ENCODE measurements at places on chromosomes 6 and 20.

GRCh38 chr6:10769419-10769818 is 21.8 kb downstream of the TMEM14B start:
- no peaks in the 10 kb centered on the region for H3K4me1 ChIP-seq
- no peak for DNase-seq
- no peaks in the 10 kb centered on the region for H3K27me3 ChIP-seq
- H3K4me3 ChIP-seq, result no peak overlapping the region

DNA sequence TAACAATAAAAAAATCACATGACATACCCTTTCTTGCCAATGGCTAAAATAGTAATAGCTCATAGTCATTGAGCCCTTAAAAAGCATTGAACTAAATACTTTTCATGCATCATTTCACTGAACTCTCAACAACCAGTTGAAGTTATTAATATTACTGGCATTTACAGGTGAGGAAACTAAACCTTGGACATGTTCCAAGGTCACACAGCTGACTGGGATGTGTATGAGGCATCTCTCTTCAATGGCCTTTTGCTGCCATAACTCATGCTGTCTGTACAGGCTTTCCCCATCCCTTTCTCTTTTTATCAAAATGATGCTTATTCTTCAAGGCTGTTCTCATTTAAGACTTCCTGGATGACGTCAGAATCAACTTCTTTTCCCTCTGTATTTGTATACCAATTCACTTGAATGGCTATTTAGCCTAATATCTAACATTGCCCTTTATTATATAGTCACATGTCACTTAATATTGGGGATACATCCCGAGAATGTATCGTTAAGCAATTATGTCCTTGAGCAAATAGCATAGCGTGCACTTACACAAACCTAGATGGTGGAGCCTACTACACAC is 476.4 kb downstream of the KIF16B start:
- H3K36me3 ChIP-seq, result no peaks in the 10 kb centered on the region
- no peaks in the 10 kb centered on the region for H3K27me3 ChIP-seq
- H3K4me3 ChIP-seq, result no peak overlapping the region
- no peak overlapping the region for H3K27ac ChIP-seq
- H3K4me1 ChIP-seq, result no peaks in the 10 kb centered on the region

- no peaks in the 10 kb centered on the region for H3K36me3 ChIP-seq
- no peak overlapping the region for H3K4me3 ChIP-seq
- no peaks in the 10 kb centered on the region for H3K27me3 ChIP-seq
- DNase-seq, result no peak
- peaks cover 6% of the 10 kb centered on the region for H3K4me1 ChIP-seq
Observed at GRCh38 chr6:130962966-130963365, 100.1 kb downstream of the EPB41L2 start.

DNA sequence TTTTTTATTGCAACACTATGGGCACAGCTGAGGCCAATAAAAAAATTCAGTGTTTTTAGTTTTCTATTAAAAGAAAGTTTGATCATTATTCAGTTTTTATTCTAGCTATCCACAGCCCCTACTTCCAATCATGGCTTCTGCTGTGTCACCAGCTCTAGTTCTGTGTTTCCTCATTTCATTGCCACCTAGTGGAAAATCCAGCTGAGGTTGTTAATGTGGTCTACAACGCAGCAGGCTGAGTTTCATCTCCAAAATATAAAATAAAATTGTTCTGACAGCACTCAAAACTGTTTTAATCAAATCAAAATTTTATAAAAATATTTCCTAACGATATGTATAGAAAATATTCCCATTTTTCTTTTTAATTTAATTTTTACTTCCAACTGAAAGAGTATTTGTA is 13.6 kb downstream of the COL9A1 start:
- no peaks in the 10 kb centered on the region for H3K4me1 ChIP-seq
- no peaks in the 10 kb centered on the region for H3K36me3 ChIP-seq
- no peaks in the 10 kb centered on the region for H3K27me3 ChIP-seq
- no peak overlapping the region for H3K4me3 ChIP-seq
- no peak for DNase-seq

GRCh38 chr6:43926634-43927531 is 156.9 kb downstream of the VEGFA start:
- H3K4me1 ChIP-seq, result peaks cover 10% of the 10 kb centered on the region
- peak; percentile 62 for DNase-seq
- no peaks in the 10 kb centered on the region for H3K36me3 ChIP-seq
- H3K4me3 ChIP-seq, result no peak overlapping the region

DNA sequence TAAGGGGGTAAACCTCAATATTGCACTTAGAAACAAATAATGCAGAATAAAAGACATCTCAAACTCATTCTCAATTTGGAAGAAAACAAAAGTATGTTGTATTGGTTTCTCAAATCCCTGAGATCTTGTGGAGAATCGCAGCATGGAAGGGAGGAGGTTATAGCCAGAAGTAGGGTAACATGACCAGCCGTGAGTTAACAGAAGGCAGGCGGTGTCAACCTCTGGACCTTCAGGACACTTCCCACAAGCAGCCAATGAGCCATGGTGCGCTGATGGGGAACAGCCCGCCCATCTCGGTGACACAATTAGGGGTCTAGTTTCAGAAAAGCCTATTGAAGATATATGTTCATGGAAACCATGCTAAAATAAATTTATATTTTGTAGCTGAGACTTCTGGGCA is 98.4 kb downstream of the ALDH8A1 start:
- H3K27ac ChIP-seq, result no peak overlapping the region
- no peaks in the 10 kb centered on the region for H3K27me3 ChIP-seq
- no peak overlapping the region for H3K4me3 ChIP-seq
- peaks cover 3% of the 10 kb centered on the region for H3K4me1 ChIP-seq

DNA sequence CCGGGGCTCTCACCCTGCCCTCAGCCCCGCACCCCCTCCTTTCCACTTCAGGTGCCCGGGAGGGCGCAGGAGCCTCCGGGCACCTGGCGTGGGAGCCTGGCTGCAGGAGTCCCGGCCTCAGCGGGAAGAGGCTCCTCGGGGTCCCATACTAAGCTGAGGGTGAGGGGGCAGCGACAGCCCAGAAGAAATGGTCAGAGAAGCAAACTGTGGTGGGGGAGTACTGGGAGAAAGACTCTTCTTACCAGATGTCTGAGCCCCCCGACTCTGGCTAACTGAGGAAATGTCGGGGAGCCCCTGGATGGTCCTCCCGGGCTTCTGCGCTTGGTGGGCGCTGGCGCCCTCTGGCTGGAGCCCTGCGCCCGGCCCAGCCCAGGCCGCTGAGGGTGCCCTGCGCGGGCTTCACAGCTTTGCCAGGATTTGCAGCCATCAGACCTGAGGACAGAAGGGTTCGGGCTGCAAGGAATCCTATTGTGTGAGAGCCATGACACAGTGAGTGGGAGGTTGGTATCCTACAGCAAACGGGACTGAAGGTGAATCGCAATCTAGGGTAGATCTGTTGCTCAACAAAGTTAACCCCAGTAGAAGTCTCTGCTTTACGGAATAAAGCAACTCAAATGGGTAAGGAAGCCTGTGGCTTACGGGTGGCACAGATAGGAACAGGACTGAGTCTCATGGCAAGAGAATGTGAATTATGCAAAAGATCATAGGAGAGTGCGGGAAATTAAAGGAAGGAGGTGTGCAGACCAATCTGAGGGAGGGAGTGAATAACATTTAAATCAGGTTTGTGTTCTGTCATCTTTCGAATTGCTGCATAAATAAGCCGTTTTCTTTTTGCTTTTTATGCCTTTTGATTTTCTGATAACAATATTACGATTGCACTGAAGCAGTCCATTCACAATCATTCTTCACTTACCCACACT is 639 bp upstream of the RCAN2 start:
- no peak overlapping the region for H3K27ac ChIP-seq
- DNase-seq, result peak; percentile 74
- H3K36me3 ChIP-seq, result no peaks in the 10 kb centered on the region
- peaks cover 5% of the 10 kb centered on the region for H3K4me1 ChIP-seq
- H3K4me3 ChIP-seq, result peak overlapping the region; percentile 58
- H3K27me3 ChIP-seq, result no peaks in the 10 kb centered on the region

DNA sequence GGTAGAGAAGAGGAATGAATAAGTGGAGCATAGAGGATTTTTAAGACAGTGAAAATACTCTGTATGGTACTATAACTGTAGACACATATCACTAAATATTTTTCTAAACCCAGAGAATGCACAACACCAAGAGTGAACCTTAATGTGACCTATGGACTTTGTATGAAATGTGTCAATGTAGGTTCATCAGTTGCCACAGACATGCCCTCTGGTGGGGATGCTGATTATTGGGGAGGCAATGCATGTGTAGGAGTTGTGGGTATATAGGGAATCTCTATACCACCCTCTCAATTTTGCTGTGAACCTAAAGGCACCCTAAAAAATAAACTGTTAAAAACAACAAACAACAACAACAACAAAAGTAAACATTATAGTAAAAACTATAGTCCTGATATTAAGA is 293.7 kb downstream of the RNF144B start:
- H3K27me3 ChIP-seq, result no peaks in the 10 kb centered on the region
- H3K4me1 ChIP-seq, result no peaks in the 10 kb centered on the region
- no peak overlapping the region for H3K27ac ChIP-seq
- H3K36me3 ChIP-seq, result no peaks in the 10 kb centered on the region
- DNase-seq, result no peak
- H3K4me3 ChIP-seq, result no peak overlapping the region

DNA sequence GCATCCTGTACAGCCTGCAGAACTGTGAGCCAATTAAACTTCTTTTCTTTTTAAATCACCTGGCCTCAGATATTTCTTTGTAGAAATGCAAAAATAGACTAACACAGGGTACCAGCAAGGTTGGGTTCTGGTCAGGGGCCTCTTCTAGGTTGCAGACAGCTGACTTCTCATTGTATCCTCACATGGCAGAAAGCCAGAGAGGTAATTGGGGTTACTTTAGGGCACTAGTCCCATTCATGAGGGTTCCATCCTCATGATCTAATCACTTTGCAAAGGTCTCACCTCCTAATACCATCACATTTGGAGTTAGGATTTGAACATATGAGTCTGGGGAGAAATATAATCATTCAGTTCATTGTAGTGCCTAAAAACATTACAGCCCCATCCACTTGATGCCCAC is 101.5 kb downstream of the LCA5 start:
- H3K4me3 ChIP-seq, result no peak overlapping the region
- no peaks in the 10 kb centered on the region for H3K27me3 ChIP-seq
- no peak overlapping the region for H3K27ac ChIP-seq
- DNase-seq, result no peak

DNA sequence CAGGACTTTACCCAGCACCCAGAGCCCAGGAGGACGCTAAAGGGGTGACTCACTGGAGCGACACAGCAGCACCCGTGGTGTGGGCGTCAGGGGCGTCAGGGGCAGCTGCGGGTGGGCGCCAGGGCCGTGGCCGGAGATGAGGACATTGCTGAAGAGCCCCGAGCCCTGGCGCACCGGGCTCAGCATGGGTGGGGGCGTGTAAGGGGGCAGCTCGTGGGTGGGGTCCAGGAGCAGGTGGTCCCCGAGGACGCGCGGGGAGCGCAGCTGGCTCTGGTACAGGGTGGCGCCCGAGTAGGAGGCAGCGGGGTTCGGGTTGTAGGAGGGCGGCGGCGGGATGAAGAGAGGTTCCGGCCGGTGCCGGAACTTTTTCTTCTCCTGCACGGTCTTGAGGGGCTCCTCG is 41.6 kb upstream of the MRPS10 start:
- no peaks in the 10 kb centered on the region for H3K27me3 ChIP-seq
- H3K27ac ChIP-seq, result no peak overlapping the region
- peaks cover 20% of the 10 kb centered on the region for H3K36me3 ChIP-seq
- H3K4me3 ChIP-seq, result no peak overlapping the region

- H3K27ac ChIP-seq, result no peak overlapping the region
- no peaks in the 10 kb centered on the region for H3K27me3 ChIP-seq
- H3K4me3 ChIP-seq, result no peak overlapping the region
- no peaks in the 10 kb centered on the region for H3K4me1 ChIP-seq
- no peaks in the 10 kb centered on the region for H3K36me3 ChIP-seq
- DNase-seq, result no peak
Observed at GRCh38 chr6:46284475-46284874, 113.7 kb upstream of the ENPP5 start.

DNA sequence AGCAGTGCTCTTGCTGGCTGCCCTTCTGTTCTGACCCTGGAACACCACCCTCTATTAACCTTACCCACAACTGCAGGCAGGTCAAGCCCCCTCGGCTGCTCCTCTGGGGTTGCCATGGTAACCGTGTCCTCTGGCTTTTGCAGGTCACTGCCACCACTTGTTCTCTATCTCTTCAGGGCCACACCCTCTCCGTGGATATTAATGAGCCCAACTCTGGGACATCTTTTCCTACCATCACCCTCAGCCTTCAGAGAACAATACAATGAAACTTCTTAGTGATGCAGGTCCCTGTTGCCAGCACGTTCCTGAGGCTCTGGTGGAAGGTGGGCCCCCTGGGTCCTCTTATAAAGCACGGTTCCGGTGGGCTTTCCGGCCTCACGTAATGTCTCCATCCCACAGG is 30.8 kb upstream of the MICB start:
- H3K4me1 ChIP-seq, result no peaks in the 10 kb centered on the region
- no peaks in the 10 kb centered on the region for H3K27me3 ChIP-seq
- no peak overlapping the region for H3K4me3 ChIP-seq
- DNase-seq, result no peak

DNA sequence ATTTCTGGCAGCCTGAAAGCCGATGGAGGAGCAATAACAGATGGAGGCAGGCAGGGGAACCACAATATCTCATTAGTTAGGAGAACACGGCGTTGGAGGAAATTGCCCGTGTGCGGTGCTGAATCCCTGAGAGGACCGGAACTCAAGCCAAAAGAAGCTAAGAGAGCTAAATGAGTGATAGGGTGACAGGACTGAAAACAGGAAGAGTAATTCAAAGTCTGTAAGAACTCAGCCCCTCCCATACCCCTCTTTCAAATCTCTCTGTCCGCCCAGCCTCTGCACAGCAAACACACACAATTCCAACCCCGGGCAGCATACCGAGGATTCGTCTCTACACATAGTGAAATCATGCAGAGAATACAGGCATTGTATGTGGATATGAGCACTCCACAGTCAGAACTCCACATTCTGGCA is 2.6 kb upstream of the IPCEF1 start:
- no peak overlapping the region for H3K4me3 ChIP-seq
- no peak for DNase-seq
- no peaks in the 10 kb centered on the region for H3K27me3 ChIP-seq
- H3K27ac ChIP-seq, result no peak overlapping the region
- H3K36me3 ChIP-seq, result no peaks in the 10 kb centered on the region

- no peak overlapping the region for H3K4me3 ChIP-seq
- no peak overlapping the region for H3K27ac ChIP-seq
- H3K27me3 ChIP-seq, result no peaks in the 10 kb centered on the region
- no peaks in the 10 kb centered on the region for H3K36me3 ChIP-seq
- no peaks in the 10 kb centered on the region for H3K4me1 ChIP-seq
Observed at GRCh38 chr6:109852713-109853112, 125.4 kb upstream of the GPR6 start.
